AML-193 (cell line): ENCODE measurements at places on chromosomes 1 and 21.

GRCh38 chr21:15291621-15292266 lies 226.9 kb upstream of the NRIP1 start:
- no peak for DNase-seq

GRCh38 chr21:46363698-46364097 lies 39.7 kb downstream of the PCNT start:
- DNase-seq: no peak

- no peak for DNase-seq
These were observed 73.3 kb downstream of the MRPL37 start for GRCh38 chr1:54273092-54273794.

DNA sequence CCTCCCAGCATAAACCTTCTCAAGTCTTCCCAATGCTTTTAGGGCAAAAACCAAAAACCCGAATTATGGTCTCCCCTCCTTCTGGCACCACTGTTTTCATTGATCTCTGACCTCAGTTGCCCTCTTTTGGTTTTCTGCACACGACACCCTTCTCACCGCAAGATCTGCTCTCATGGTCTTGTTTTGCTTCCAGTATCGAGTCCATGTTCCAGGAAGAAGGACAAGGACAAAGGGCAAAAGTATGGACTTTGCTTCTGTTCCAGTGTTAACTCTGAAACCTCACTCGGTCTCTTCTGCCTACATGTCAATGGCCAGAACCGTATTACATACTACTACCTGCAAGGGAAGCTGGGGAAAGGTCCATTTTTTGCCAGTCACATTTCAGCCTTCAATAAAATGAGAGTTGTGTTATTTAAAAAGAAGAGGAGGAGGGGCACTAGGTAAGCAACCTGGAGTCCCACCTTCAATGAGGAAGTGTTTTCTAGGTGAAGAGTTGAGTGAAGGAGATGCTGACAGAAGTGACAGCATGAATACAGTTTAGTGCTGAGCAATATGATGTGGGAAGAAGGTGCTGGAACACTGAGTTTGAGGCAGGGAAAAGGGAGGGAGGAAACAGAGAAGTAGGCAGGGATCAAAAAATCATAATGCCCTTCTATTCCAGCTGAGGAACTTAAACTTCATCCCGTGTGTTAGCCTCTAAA lies 183.4 kb downstream of the FGGY start:
- no peak for DNase-seq

GRCh38 chr1:145992958-145993617 lies 3.3 kb downstream of the TXNIP start:
- no peak for DNase-seq
